ENCODE measurements at places on chromosomes 3 and 15.

DNA sequence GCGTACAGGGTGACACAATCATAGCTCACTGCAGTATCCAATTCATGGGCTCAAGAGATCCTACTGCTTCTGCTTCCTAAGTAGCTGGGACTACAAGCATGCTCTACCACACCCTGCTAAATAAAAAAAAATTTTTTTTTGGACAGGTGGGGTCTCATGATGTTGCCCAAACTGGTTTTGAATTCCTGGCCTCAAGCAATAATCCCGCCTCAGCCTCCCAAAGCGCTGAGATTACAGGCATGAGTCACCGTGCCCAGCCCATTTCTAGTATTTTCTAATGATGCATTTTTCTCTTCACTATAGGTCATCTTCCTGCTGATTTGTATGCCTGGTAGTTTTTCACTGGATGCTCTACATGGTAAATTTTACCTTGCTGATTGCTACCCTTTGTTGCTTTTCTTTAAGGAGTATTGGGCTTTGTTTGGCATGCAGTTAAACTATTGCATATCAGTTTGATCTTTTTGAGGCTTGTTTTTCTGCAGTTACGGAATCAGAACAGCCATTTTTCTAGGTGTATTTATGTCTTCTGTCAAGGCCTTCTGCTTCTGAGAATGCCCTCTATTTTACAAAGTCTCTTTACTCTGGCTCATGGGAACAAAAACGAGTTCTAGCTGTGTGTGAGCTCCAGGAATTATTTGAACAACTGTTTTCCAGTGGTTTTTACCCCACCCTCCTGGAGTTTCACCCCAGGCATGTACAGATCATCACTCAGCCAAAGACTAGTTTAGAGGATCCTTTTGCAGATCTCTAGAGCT, 14.2 kb upstream of the NPTN start:
- no peak for DNase-seq

GRCh38 chr3:161148832-161149475, 43.8 kb upstream of the B3GALNT1 start:
- DNase-seq, result no peak

DNA sequence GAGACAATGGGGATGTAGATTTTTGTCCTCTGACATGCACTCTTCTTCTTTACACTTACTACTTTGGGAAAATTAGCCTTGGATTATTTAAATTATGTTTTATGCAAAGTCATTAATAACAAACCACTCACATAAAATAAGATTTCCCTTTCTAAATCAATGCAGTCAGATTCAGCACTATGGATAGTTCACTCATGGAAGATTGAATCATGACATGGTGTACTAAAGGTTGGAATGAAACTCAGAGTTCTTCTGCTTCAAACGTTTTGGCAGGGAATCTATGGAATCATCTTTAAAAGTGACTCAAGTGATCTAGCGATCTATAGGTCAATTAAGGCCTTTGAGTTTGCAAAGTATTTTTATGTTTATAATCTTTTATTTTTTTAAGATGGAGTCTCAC, 154.3 kb downstream of the KCNMB2 start:
- DNase-seq, result no peak

- DNase-seq, result no peak
Observed at GRCh38 chr3:78368636-78369345, 1328.9 kb downstream of the ROBO2 start.

- DNase-seq, result no peak
Observed at GRCh38 chr15:74833376-74834107, 7.1 kb downstream of the CPLX3 start.

GRCh38 chr15:92932946-92933649, 33.0 kb downstream of the CHD2 start:
- DNase-seq, result no peak

Measured in NCI-H1694 treated with DMSO at 0.1 percent for 48 hours (cell line).